Natural killer cell treated with Interleukin-12 subunit alpha and Interleukin-12 subunit beta and Interleukin-15 and Interleukin-18, amount 100 ng/mL, for 72 hours (primary cell): ENCODE measurements at places on chromosomes 11 and 22. TPM values are rescaled to one million over a fixed set of nuclear protein-coding genes. Genes with fewer than 3 reads are reported as not detected.

Gene MS4A15
- total RNA-seq, result not detected

Gene MFNG
- total RNA-seq, result 338 TPM

Gene MMP13
- not detected for total RNA-seq

GRCh38 chr11:113105592-113105991, 144.4 kb downstream of the NCAM1 start:
- no peak for DNase-seq

DNA sequence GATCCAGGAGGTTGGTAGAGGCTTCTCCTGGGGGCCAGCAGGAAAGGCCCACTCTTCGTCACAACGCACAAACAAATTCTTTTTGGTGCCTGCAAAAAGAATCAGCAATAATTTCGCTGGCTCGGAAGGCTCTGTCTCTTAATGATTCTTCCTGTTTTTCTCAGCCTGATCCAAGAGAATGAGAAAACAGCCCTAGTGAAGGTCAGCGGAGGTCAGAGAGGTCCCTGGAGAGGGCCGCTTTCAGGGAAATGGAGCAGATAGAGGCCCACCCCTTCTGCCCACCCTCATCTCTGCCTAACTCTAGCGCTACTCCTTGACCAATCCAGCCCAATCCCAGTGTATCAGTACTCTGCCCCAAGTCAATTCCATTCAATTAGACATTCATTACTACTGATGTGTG, 19.2 kb downstream of the LRRC55 start:
- DNase-seq, result no peak
